SK-N-DZ (cell line): ENCODE measurements at places on chromosomes 3 and 15.

DNA sequence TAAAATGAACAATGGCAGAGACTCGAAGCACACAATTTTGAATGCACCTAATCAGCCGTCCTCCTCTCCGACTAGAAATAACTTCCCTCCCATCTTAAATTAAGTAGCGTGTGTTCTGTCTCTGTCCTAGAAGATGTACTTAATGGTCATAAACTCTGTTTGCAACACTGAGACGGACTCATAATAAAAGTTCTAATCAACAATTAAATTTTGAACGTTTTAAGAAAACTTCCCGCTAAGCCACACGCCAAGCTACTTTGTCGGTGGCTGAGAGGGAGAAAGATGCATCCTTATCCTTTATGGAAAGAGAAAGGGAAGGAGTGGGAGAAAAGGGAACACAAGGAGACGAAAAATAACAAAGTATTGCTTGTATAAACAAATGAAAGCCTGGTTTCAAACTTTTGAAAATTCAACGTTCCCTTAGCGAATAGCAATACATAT, 989 bp downstream of the GNB4 start:
- DNase-seq = no peak

- peak; percentile 81 for DNase-seq
Measured at GRCh38 chr15:74307827-74308811, 59.3 kb downstream of the CYP11A1 start.

DNA sequence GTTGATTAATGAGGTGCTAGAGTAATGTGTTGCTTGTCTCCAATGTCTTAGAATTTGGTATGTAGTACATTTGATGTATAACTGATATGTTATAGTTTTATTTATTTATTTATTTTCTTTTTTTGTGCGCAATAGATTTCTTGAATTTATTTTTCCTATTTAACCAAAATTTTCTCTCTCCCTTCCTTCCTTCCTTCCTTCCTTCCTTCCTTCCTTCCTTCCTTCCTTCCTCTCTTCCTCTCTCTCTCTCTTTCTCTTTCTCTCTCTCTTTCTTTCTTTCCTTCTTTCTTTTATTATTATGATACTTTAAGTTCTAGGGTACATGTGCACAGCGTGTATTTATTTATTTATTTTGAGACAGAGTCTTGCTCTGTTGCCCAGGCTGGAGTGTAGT, 256.2 kb upstream of the TBL1XR1 start:
- DNase-seq = no peak

- DNase-seq = peak; percentile 45
Measured at GRCh38 chr3:47542471-47543173, 29.1 kb upstream of the ELP6 start.

DNA sequence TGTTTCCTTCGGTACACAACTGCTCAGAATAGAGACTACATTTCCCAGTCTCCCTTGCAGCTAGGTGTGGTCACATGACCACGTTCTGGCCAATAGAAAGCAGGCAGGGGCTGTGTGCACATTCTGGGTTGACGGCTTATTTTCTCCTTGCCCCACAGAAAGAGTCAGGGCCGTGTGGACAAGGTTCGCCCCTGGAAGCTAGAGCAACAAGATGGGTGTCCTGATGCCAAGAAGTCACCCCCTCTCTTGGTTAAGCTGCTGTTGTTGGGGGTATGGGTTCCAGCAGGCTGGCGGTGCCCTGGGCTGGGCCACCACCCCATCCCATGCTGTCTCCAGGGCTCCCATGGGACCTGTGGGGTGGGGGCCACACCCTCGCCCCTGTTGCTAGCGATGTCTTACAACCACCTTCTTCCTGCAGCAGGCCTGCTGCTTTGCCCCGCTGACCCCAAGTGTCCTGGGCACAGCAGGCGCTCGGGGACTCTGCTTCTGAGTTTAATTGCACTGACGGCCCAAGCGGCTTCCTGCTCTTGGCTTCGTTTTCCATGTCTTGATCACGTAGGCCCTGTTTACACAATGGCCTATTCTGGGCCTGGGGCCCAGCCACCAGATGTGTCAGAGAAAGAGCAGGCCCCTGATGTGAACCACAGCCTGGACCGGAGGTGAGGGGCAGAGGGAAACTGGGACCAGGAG, 24.9 kb downstream of the ABTB1 start:
- peak; percentile 84 for DNase-seq

GRCh38 chr15:81789403-81789802, 256.4 kb downstream of the MEX3B start:
- DNase-seq = no peak

- DNase-seq = no peak
Measured at GRCh38 chr3:180352261-180352660, 249.7 kb upstream of the TTC14 start.

- no peak for DNase-seq
Measured at GRCh38 chr15:26097216-26097615, 234.1 kb upstream of the ATP10A start.

- DNase-seq = no peak
Measured at GRCh38 chr15:42385980-42386700, 26.8 kb downstream of the CAPN3 start.

- DNase-seq = no peak
Measured at GRCh38 chr15:61729646-61730045, 330.6 kb downstream of the VPS13C start.

- DNase-seq = no peak
Measured at GRCh38 chr3:98603580-98603979, 10.2 kb upstream of the CPOX start.

- DNase-seq = no peak
Measured at GRCh38 chr3:187735837-187736236, 9.4 kb downstream of the BCL6 start.

GRCh38 chr15:94070356-94071295, 160.7 kb upstream of the MCTP2 start:
- no peak for DNase-seq

GRCh38 chr3:169227911-169228310, 435.6 kb downstream of the MECOM start:
- no peak for DNase-seq

DNA sequence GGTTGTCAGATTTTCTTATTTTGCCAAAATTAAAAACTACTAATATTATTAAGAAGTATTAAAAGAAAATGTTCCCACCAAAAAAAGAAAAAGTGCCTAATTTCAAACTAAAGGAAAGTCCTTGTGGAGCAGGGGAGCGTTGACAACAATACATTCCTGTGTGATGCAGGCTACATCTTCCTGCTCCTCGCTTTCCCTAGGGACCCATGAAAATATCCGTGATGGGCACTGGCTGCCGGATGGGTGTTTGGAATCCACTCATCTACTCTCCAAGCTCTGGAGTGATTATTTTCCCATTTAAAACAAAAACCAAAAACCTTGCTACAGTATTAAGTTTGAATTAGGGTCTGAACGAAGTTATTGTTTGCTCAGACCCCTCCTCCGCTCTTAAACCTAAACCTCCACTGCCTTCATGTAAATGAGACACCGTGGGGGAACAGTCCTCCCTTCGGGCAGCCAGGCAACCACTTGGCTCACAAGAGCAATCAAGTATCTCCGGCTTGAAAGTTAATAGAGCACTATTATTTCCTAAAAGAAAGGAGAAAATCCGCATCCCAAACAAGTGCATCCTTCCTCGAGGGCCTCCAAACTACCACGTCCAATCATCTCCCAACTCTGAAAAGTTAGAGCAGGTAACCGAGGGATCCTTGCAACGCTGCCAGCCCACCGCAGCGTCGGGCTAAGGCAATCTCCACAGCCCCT, 1.5 kb downstream of the ITGB5 start:
- DNase-seq = peak; percentile 25

- DNase-seq = no peak
Measured at GRCh38 chr3:39141171-39141995, 12.0 kb downstream of the CSRNP1 start.

DNA sequence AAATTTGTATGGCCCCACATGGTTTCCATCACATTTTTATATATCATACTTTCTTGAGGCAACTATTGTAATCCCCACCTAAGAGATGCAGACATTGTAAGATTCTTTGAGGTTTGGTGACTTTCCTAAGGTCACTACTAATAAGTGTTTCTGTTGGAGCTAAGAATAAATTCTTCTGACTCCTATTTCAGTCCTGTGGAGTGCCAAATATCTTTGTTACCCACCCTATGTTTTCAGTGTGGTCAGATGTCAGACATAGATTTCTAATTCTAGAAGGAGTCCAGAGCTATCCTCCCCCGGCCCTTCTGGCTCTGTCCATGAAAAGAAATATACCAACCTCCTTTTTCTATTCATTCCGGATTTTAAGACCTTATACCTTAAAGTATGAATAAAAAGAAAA, 46.2 kb upstream of the FILIP1L start:
- DNase-seq = no peak

- DNase-seq = no peak
Measured at GRCh38 chr15:55802600-55803376, 59.8 kb upstream of the PRTG start.

GRCh38 chr3:81744366-81744765, 17.1 kb downstream of the GBE1 start:
- DNase-seq = no peak

- DNase-seq = no peak
Measured at GRCh38 chr15:48557335-48557734, 88.2 kb downstream of the FBN1 start.

- DNase-seq = no peak
Measured at GRCh38 chr15:23857028-23857641, 170.0 kb upstream of the NDN start.

- no peak for DNase-seq
Measured at GRCh38 chr3:194091141-194091540, 44.8 kb upstream of the HES1 start.

GRCh38 chr15:73683777-73684580, at the start of gene CD276:
Gene CD276 (plus strand): TSS chr15:73684383. CDS start chr15:73699640, 15,257 bp downstream.
- DNase-seq = no peak

GRCh38 chr15:43484455-43484854, 8.5 kb downstream of the TP53BP1 start:
- no peak for DNase-seq

DNA sequence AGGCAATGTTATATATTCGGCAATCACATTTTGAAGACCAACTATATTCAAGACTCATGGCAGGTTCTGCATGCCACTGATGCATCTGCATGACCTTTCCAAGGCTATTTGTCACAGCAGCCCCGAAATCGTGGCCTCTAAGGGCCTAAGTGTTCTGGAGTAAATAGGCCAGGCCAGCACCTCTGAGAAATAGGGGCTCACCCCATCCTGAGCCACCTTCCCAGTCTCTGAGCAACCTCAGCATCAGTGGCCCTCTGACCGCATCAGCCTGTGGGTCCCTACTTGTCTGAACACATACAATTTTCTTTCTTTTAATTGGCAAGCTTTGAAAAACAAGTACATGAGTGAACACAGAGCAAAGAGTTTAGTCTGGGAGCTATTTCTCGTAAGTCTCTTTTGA, 45.9 kb upstream of the THBS1 start:
- DNase-seq = no peak

DNA sequence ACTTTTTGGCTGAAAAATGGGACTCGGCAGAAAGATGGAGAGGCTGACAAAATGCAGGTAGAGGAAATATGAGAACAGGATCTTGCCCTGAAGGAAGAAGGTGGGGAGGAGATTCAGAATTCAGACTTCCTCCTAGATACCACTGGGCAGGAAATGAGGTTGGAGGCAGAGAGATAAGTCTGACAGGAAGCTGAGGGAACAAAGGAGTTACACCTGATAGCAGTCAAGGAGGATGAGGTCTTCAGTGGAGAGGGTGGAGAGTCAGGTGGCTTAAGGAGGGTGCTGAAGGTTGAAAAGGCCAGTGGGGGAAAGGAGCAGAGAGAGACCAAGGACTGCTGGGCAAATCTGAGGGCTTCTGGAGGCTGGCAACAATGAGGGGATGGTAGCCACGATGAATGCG, 56.8 kb downstream of the CCR4 start:
- DNase-seq = no peak

- no peak for DNase-seq
Measured at GRCh38 chr3:69880069-69880640, 119.4 kb upstream of the SAMMSON start.

DNA sequence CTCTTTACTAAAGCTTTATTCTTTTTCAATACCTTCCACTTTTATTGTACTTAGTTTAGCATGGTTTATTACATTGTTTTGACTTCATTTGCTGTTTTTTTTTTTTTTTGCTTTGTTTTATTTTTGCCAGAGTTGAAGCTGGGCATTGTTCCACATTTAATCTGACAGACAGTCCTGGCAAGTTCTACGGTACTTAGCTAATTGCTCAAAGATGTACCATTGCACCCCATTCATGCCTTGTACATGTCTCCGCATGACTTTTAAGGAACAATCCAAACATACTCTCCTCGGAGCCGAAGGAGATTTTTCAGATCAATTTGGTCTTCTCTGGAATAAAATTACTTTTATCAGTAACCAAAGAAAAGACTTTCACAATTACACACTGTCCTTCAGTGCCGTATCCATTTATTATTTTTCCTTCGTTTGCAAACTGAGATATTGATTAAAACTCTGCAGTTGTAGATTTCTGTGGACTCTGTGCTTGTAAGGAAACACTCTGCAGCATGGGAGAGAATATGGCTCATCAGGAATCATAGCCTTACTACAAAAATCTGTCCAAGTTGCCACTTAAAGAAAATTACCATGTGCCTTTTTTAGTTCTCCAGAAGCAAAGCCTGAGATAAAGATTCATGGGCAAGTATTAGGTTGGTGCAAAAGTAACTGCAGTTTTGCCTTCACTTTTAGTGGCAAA, 952.0 kb downstream of the AGBL1 start:
- no peak for DNase-seq

DNA sequence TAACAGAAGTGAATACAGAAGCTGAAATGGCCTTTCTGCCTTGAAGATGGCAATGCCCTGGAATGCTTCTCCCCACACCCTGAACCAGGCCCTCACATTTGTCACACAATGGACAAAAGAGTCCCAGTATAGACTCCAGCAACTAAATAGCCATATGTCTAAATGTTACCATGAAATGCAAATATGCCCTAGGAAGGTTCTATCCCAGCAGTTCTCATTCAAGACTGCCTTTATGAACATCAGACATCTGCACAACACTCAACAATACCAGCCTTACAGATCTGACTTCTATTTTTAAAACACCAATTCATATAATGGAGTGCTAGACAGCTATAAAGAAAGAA, 7.9 kb downstream of the ITGB5 start:
- DNase-seq = no peak

DNA sequence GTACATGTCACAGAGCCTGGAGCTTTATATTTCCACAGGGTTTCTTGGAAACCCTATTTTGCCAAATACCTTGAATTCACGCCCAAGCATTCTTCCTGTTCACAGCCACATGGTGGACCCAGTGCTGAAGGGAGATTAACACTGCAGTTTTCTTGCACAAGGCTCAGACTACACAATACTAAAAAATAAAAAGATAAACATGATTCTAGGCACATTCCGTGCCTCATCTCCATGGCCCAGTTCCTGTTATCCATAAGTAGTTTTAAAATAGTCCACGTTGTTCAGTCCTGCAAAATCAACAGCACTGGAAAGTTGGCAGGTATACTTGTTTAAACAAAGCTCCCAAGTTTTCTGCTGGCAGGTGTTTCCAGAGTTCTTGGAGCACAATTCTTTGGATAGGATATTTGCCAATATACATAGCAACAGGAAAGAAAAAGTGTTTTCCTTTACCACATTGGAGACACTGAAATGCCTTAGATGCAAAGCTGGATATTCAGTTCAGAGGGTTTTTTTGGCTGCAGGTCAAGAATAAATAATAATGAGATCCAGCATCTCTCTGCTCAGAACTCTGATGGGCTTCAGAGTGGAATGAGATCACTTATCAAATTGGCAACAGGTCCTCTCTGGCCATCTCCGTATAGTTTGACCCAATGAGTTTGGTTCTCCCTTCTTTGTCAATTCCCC, 88.1 kb upstream of the TGFBR2 start:
- DNase-seq = no peak
